ENCODE measurements at places on chromosomes 11 and 22.

DNA sequence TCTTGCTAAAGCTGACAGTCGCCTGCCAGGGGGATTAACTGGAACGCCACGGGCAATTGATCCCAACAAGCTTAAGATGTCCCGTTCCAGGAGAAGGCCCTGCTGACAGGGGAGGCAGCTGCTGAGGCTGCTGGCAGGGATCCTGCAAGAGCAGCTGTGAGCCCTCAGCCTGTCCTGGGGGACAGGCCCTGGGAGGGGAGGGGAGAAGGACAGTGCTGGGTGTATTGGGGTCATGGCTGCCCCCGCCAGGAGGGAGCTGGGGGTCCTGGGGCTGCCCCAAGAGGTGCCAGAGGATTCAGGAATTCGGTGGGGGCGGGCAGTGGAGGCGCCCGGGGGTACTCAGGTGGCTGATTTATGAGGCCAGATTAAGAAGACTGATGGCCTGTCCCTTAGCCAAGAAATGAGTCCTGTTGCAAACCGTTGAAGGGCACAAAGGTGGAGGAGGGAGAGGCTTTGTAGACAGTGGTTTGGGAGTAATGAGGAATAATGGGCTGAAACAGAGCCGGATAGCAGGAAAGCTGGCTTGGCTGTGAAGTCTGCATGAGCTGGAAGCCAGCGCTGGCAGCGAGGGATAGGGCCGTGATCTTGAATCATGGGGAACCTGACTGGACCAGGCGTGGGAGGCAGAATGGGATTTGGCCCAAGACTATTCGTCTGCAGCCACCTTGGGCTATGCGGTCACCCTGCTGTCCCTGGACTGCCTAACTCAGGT lies 133.5 kb downstream of the CACNA1I start:
- DNase-seq = no peak

- DNase-seq = no peak
Measured at GRCh38 chr11:110468121-110468520, 38.4 kb downstream of the FDX1 start.

- DNase-seq = peak; percentile 34
Measured at GRCh38 chr22:19679522-19680101, 34.7 kb upstream of the SEPTIN5 start.

DNA sequence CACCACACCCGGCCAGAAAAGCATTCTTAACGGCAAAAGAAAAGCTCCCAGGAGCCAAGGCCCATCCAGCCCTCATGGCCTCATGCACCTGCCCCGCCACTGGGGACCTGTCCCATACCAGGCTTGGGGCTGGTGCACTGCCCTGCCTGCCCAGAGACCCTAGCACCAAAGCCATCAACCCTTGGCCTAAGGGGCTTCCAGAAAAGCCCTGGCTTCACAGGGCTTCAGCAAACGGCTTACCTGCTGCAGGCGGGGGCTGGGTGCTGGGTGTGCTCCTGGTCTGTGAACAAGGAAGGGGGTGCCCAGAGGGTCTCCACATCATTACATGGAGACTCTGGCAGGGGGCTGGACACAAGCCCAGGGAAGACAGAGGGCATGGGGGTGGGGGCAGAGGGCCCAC lies 89.5 kb downstream of the CELSR1 start:
- DNase-seq = no peak

DNA sequence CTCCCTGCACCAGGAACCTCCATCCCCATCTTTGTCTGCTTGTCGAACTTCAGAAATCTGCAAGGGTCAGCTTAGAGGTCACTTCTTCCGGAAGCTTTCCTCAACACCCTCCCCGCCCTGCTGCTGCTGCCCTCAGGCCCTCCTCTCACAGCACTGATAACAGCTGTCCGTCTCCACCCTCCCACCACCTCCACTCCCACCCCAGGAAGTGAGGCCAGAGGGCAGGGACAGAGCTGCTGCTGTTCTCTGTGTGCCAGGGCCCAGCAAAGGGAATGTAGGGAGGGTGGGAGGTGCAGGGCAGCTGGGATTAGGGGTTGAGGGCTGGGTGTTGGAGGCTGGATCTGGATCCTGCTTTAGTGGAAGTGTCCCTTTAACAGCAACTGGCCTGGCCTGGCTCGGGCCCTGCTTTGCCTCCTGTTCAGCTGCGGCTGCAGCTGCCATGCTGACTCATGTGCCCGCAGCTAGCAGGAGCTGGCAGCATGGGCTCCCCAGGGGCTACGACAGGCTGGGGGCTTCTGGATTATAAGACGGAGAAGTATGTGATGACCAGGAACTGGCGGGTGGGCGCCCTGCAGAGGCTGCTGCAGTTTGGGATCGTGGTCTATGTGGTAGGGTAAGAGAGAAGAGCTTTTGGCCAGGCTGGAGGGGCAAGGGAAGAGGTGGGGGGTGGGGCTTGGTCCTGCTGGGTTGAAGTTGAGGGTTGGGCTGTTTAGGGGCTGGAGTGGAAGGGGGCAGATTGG lies at the start of gene P2RX6:
TSS of gene P2RX6 (plus strand) at position 440 of the 740 bp plus-strand sequence. CDS start at position 450, 10 bp downstream.
- DNase-seq = no peak

- DNase-seq = no peak
Measured at GRCh38 chr11:73287400-73288101, 15.4 kb downstream of the P2RY6 start.

- DNase-seq = no peak
Measured at GRCh38 chr11:102325088-102325487, 7.8 kb downstream of the BIRC3 start.

DNA sequence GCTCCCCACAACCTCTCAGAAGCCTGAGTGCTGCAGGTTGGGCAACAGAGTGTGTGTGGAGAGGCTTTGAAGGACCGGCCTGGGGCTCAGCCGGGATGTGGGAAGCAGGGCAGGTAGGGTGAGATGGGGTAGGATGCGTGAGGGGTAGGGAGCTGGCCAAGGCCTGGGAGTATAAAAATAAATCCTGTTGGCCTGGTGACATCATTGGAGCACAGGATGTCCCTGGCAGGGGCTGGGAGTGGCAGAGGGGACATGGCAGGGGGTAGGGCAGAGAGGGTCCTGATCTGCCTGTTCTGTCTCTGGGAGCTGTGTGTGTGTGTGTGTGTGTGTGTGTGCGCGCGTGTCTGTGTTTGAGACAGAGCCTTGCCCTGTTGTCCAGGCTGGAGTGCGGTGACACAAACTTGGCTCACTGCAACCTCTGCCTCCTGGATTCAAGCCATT lies 28.6 kb downstream of the TEF start:
- no peak for DNase-seq

GRCh38 chr22:17972385-17973191 lies 51.8 kb downstream of the MICAL3 start:
- no peak for DNase-seq

DNA sequence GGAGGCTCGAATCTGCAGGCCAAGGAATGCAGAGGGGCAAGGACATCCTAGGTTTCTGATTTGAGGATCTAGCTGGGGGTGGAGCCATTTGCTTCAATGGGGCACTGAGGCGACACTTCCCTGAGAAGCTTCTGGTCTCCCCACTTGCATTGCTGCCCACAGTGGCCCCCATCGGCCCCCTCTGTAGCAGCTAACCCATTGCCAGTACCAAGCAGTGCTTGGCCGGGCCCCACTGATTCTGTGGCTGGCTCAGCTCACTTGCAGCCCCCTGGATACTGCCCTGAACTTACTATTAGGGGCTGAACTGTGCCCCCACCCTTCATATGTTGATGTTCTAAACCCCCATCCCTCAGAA lies 42.9 kb upstream of the SHISAL1 start:
- no peak for DNase-seq

DNA sequence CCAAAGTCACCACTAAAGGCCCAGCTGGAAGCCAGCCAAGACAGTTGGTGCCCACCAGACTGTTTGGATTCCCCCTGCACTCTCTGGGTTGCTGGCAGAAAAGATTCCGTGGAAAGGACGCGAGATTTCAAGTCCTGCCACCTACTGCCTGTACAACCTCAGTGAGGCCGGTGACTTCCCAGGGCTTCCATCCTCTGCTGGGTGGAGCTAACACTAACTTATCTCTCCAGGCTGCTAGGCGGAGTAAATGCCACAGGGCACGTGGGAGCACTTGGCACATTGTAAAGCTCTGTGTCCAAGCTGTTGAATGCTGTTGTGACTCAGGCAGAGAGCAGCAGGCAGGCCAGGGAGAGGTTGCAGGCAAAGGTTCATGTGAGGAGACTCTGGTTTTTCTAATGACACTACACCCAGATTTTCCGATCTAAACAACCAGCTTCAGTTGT lies 50.9 kb upstream of the CDON start:
- no peak for DNase-seq

DNA sequence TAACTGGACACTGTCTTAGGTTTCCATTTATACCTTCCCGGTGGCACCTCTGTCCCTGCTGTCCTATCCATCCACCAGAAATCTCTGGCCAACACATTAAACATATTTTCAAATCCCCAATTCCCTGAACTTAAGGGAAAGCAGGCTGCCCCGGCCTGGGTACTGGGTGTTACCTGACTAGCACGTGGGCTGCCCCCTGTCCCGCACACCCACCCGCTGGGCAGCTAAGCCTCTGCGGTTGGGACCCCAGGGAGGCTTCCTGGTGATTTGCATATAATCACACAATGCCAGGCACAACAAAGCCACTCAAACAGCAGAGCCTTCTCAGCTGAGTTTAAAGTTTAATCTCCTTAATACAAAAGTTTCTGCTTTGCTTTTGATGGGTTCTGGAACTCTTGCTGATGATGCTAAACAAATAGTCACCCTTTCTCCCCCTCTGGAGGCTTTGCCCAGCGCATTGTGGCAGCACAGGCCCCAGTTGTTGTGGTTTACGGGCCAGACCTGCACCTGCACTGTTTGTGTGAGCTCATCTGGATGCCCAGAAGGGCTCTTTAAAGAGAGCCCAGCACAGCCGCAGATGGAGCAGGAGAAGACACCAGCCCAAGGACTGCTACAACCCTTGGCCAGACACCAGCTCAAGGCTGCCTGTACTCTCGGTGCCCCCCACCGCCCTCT lies 59.9 kb upstream of the POU2AF1 start:
- no peak for DNase-seq

GRCh38 chr22:32800158-32800882 lies 1.2 kb upstream of the TIMP3 start:
- DNase-seq = no peak

DNA sequence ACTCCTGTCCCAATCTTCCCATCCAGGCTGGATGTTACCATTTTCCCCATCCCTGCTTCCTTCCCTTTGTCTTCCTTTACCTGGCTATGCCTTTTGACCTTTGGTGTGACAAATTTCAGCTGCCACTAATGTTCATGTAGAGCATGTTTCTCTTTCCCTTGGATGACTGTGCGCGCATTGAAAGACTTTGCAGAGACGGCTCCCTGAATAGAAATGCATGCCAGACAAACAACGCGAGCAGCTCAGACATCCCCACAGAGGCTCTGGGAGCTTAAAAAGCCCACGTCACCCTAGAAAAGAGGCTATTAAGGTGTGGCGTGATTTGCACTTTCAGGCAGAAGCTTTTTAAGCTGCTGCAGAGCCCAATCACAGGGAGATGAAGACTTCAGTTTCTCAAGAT lies 202.0 kb downstream of the NTM start:
- no peak for DNase-seq

DNA sequence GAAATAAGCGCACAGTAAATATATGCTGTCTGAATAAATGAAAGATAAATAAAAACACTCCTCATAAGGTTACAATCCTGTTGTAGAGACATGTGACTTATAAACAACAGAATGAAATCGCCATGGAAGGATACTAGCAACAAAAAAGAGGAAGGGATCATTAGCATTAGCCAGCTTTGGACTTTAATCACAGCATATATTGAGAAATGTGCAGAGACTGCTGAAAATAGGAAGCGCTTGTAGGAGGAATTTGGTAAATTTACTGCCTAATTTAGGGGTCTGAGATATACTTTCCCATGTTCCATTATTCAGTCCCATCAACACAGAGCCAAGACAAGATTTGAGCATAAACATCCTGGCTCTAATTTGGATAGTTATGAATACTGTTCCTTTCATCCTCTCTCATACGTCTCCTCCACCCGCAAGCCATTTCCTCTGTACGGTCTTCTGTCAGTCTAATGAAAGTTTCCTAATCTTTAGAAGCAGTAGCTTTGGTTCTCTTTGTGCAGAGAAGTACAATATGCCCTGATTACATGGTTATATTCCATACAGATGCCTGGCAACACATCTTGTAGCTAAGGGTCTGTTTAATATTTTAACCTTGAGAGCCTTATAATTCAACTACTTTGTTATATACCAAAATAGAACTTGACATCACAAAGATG lies 37.1 kb upstream of the AKIP1 start:
- no peak for DNase-seq

GRCh38 chr11:61294717-61295595 lies at the start of gene VWCE:
VWCE (minus strand) TSS chr11:61295316; CDS start chr11:61295037, 279 bp downstream.
- DNase-seq = peak; percentile 53

- DNase-seq = no peak
Measured at GRCh38 chr11:71562120-71562519, 3.2 kb upstream of the KRTAP5-10 start.

DNA sequence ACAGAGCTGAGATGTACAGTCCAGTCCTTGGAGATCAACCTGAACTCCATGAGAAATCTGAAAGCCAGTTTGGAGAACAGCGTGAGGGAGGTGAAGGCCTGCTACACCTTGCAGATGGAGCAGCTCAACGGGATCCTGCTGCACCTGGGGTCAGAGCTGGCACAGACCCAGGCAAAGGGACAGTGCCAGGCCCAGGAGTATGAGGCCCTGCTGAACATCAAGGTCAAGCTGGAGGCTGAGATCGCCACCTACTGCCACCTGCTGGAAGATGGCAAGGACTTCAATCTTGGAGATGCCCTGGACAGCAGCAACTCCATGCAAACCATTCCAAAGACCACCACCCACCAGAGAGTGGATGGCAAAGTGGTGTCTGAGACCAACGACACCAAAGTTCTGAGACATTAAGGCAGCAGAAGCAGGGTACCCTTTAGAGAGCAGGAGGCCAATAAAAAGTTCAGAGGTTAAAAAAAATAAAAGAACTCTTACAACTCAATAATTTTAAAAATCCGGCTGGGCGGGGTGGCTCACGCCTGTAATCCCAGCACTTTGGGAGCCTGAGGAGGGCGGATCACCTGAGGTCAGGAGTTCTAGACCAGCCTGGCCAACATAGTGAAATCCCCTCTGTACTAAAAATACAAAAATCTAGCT lies 69.9 kb upstream of the RTL6 start:
- DNase-seq = peak; percentile 61

DNA sequence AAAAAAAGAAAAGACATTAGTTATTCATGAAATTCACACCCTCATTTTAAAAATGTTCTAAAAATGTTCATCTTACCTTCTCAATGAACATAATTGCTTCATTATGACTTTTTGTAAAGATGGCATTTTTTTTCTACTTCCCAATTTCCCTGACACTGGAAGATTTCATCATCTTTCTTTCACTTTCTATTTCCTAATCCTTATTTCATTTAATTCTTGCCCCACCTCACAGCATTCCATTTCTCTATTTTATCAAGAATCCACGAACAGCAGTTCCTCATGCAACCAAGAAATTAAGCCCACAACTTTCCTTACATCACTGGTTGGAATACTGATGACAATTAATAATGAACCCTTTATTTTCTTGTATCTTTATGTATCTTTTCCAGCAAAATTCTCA lies 1.9 kb downstream of the PATL1 start:
- DNase-seq = no peak

GRCh38 chr11:32184723-32185376 lies 94.0 kb downstream of the RCN1 start:
- DNase-seq = no peak

GRCh38 chr11:44727114-44727372 lies 281 bp downstream of the TSPAN18 start:
- DNase-seq = no peak

All from CD4-positive, alpha-beta T cell treated with Interleukin-10 for 1 hour (primary cell).